ENCODE measurements at places on chromosomes 12 and 14.

DNA sequence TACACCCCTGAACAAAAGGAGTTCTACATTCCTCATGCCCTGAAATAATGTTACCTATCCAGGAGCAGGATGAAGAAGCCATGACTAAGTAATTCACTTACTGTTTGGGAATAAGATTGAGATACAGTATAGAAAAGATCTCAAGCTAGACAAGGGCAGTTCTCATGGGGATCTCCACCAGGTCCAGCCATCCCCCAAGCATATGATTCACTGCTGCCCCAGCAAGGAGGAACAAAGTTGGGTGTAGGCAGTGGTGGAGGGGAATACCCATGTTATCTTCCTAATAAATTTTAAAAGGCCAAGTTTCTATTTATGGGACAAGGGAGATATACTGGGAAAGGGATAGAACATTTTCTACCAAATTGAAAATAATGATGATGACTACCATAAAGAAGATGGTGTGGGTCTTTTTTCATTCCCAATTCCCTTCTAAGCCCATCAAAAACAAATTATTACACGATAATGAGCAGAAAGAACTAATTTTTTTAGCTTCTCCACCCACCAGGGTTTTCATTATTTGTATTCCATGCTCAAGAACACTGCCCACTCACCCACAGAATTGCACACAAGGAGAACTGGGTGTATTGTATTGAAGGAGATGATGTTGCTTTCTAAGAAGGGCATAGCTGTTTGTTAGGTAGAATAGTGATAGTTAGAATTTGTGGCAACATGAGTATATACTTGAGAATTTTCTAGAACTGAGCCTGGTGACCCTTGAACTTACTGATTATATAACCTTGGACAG is 204.6 kb downstream of the BTG1 start:
- no peak for DNase-seq

- no peak for DNase-seq
Observed at GRCh38 chr12:40198601-40199000, 26.2 kb upstream of the LRRK2 start.

DNA sequence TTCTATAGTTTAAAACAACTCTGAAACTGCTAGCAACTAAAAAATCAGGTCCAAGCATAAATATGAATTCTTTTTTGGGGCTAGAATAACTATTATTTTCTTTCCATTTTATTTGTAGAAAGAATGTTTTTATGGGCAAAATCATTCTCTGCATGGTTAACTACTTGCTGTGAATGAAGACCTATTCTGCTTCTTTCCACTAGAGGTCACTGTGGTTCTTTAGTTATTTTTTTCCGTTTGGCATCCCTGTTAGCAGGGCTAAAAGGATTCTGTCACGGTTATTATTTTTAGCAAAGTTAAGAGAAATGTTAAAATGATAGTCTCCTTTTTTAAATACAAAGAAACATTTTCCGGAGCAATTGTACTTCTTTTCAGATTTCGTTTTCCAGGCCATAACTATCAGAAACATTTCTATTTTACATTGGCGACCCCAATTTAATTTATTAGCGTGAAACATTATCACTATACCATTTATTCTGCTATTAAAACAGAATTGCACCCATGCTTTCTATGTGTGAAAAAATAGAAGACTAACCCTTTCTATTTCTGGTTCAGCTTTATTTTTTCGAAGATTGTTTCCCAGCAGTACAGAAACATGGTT is 404.8 kb downstream of the ATP23 start:
- no peak for DNase-seq

DNA sequence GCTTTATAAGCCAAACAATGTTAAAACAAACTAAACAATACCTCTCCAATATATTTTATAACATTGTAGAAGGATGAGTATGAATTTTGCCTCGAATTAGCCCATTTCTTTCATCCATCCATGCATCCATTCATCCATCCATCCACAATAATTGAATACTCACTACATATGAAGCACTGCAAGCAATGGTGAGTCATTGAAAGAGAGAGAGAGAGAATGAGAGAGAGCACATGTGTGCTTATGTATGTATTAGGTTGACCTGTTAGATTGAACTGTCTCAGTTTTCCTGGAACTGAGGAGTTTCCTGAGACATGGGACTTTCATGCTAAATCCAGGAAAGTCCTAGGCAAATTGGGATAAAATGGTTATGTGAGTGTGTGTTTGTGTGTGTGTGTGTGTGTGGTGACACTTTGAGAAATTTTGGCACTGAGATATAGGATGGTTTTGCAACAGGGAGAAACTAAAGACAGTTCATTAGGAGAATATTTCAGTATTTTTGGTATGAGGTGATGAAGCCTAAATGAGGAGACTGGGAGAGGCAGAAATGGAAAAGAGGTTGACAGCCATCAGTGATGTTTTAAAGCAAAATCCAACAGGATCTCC is 98.4 kb downstream of the C12orf75 start:
- DNase-seq, result no peak

- no peak for DNase-seq
Observed at GRCh38 chr14:104433401-104434213, 146.0 kb upstream of the C14orf180 start.

- no peak for DNase-seq
Observed at GRCh38 chr12:46453428-46453827, 80.9 kb upstream of the SLC38A2 start.

- DNase-seq, result no peak
Observed at GRCh38 chr14:96297000-96297399, 41.0 kb downstream of the BDKRB1 start.

DNA sequence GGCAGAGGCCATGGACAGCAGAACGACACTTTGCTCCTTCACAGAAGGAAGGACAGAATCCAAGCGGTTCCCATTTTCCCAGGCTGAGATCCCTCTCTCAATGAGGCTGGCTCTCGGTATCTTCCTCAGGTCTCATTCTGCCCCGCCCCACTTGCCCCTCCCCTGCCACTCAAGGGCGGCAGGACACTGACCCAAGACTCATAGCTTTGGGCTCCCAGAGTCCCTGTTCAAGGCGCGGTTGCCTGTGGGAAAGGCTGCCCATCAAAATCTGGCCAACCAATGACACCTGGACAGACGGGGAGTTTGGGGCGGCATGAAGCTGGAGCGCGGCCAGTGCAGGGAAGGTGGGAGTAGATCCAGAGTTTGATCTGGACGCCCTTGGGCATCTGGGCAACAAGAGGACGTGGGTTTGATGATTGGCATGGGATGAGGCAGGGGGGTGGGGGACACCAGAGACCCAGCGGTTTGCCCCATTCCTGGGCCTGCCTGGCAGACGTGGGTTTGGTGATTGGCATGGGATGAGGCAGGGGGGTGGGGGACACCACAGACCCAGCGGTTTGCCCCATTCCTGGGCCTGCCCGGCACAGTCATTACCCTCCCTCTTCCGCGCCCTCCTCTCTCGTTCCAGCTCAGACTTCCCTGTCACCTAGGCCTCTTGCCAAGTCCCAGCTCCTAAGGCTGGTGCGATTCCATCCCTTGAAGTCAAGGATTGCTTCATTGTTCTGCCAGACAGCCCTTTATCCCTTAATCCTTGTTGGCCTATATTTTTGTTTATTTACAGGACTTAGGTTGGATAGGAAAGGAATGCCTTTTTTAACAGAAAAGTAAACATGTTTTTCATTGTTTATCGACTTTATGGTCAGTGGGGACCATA is 92.1 kb downstream of the NINJ2 start:
- DNase-seq, result no peak

DNA sequence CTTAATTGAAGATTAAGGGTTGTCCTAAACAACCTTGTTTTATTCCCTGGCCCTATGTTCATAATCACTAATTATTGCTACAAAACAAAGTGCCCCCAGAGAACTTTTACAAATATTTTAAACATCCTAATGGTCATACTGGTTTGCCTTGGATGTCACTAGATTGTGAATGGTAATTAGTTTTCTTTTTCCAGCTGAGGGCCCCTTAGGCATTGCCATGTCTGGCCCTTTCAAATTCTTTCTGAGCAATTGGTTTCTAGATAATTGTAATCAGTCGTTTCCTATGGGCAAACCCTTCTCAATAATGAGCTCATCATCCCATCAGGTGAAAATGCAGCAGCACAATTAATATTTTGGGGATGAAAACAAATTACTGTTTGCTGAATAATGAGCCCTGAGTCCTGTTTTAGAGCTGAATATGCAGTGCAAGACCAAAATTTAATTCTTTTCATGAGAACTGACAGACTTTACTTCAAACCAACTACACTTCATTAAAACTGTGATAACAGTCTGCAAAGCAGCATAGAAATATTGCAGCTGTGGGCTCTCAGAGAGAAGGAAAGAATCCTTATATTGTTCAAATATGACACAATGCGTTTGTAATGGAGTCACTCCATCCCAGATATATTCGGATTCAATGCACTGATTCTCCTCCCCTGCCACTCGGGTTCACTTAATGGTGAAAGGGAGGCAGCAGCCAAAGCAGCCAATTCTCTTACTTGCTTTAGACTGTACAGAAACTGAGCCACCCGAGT is 67.7 kb upstream of the ARHGAP5 start:
- DNase-seq, result no peak

- DNase-seq, result no peak
Observed at GRCh38 chr14:85413836-85414526, 116.0 kb upstream of the FLRT2 start.

DNA sequence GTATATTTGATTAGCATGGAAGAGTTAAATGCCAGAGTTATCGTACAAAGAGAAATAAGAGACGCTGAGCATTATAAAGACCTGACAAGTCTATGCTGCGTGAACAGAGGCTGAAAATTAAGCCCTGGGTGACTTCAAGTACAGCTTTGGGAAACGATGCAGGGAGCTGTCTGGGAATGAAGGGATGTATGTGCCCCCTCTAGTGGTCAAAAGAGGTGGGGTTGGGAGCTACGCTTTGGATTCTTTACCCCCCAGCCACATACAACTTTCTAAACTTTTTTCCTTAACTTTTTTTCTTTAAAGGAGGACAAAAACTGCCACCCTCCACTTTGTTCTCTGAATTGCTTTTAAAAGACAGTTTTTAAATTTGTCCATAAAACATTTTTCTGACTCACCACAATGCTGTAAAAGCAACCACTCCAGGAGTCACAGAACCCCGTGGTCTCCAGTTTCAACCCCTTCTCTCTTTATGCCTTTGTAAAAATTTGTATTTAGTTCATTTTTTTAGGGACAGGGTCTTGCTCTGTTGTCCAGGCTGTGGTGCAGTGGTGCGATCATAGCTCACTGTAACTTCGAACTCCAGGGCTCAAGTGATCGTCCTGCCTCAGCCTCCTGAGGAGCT is 59.4 kb downstream of the ZNF664 start:
- no peak for DNase-seq

DNA sequence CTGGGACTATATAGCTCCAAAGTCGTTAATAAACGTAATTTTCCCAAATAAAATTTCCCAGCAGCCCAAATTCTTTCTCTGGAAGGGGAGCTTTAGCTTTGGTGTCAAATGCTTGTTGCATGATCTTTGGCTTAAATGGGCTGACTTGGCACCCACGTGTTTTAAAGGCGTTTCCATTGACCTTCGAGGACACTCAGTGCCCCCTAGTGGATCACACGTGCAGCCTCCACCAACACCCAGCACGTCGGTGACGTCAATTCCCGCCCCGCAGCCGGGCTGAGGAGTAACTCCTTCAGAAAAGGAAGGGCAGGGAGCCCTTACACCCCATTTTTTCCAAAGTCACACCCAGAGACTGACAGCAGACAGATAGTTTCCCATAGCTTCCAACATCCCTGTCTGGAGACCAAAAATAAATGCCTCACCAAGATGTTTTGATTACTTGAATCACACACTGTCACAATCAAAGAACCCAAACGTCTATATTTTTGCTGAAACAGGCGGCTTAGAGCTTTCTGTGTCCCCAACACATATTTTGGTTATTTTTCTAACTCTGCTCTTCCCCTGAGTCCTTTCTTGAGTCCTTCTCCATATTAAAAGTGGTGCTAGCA is 707.9 kb downstream of the AACS start:
- DNase-seq, result no peak

DNA sequence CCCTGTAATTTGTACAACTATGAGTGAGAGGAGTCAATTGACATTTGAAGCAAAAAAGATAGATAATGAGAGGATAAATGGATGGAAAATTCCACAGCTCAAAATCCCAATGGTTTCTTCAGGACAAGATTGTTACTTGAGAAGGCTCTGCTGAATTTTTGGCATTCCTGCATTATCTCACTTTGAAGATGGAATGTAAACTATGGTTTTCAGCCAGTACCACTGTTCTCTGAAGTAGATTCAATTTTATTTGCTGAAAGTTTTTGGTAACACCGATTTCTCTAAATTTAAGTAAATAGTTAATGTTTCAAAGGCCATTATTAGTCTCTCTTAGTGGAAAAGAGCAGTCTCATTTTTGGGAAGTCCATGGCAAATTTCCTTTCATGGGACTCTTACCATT is 121.9 kb upstream of the SLC38A2 start:
- no peak for DNase-seq

DNA sequence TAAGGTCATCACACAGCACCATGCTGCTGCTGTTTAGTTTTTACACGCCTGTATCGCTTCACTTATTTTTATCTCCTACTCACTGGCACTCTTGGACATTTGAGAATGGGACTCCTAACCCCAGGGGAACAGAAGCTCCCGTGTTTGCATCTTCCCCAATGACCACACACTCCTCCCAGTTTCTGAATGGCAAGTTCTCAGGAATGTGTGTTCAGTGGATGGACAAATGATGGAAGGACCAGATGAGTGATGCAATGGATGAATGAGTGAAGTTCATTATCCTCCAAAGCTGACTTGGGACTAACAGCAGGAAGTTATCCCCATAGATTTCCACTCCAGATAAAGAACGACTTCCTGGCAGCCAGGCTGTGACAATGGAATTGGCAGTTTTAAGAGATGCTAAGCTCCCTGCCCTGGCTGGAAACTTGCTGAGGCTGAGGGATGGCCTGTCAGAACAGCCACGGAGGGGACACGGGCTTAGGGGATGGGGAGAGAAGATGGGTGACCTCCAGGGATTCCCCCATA is 231.5 kb downstream of the SLC15A4 start:
- no peak for DNase-seq
